Body of pancreas (tissue), 4 donors: ENCODE measurements at places on chromosomes 4 and X. TPM values are rescaled to one million over a fixed set of nuclear protein-coding genes. Genes with fewer than 3 reads are reported as not detected.
A peak's percentile ranks its signal among the peaks of the same experiment; 100 is the strongest.

DNA sequence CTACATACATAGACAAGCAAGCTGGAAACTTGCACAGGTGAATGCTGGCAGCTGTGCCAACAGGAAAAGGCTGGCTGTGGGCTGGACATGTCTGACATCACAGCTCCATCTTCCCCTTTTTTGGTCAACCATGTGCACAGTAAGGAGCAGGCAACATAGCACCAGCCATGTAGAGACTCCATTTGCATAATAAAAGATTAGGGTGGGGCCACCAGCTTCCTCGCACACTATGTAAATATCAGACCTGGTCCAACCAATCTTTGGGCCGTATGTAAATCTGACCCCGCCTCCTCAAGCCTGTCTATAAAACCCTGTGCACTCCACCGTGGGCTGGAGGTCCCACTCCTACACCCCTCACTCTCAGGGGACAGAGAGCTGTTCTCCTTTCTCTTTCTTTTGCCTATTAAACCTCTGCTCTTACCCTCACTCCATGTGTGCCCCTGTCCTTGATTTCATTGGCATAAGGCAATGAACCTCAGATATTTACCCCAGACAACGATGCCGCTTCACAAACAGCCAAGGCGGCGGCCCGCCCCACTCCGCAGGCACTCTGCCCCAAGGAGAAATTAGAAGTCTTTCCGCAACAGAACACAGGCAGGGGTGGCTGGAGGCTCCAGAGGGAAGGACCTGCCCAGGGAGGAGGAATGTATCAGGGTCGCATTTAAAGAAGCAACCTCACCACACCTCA, 862.2 kb downstream of the TRIML1 start:
- no peaks in the 10 kb centered on the region for H3K36me3 ChIP-seq
- DNase-seq: no peak
- H3K27ac ChIP-seq: no peak overlapping the region
- H3K27me3 ChIP-seq: no peaks in the 10 kb centered on the region

Gene DNAAF6
- total RNA-seq: not detected

Gene NSG1
- total RNA-seq: 1.3 TPM

Gene PORCN
- 22.7 TPM for total RNA-seq

Gene FGA
- not detected for total RNA-seq

DNA sequence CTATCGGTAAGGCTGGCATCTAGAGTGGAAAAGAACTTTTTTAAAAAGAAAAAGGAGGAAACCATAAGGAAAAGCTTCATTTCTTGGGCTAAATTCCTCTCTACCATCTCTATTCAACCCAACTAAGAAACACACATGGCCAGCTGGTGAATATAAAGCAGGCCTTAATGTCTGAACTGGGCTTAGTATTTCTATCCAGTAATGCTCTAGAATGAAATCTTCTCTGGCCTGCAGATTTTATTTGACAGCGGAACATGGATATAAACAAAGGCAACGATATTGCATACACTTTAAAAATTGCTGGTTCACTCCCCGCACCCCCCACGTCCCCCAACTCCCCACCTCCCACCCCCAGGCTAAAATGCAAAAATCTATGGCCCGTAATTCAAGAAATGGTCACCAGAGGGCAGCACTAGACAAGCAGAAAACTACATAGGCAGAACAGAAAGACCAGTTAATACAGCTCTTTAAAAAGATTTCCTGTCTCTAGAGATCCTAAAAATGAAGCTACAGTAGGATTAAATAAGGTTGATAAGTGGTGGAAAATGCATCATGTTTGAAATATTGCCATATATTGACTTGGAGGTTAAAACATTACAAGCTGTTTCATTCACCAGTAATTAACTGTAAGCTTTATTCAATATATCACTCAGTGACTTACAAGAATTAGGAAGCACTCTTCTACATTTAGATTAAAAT, 155.2 kb upstream of the GALNT7 start:
- H3K27ac ChIP-seq: no peak overlapping the region
- no peaks in the 10 kb centered on the region for H3K27me3 ChIP-seq
- H3K4me3 ChIP-seq: no peak overlapping the region
- H3K4me1 ChIP-seq: no peaks in the 10 kb centered on the region
- H3K36me3 ChIP-seq: no peaks in the 10 kb centered on the region
- peak; percentile 46 for DNase-seq

DNA sequence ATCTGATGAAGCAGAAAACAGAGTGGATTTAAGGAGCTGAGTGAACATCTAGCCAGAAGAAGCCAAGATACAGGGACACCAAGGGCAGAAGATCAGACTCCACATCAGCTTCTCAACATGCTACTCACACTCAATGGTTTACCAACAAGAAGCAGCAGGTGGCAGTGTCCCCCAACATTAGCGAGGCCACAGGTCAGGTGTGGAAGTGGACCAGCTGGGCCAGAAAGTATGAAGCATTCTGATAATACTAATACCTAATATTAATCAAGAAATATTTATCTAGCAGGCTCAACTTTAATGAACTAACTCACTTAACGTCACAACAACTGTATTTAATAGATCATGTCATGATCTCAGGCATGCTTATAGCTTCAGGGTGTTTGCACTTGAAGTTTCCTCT, 73.4 kb upstream of the TTC29 start:
- no peaks in the 10 kb centered on the region for H3K36me3 ChIP-seq
- H3K4me1 ChIP-seq: no peaks in the 10 kb centered on the region
- peak; percentile 65 for DNase-seq
- no peak overlapping the region for H3K27ac ChIP-seq
